Stimulated activated CD4-positive, alpha-beta T cell treated with anti-CD3 and anti-CD28 coated beads, Interleukin-15, amount 100 ng/mL, for 1 hour (primary cell): ENCODE measurements at places on chromosomes 3 and 15.

GRCh38 chr3:126415661-126416591, 21.2 kb downstream of the CFAP100 start:
- DNase-seq: no peak

DNA sequence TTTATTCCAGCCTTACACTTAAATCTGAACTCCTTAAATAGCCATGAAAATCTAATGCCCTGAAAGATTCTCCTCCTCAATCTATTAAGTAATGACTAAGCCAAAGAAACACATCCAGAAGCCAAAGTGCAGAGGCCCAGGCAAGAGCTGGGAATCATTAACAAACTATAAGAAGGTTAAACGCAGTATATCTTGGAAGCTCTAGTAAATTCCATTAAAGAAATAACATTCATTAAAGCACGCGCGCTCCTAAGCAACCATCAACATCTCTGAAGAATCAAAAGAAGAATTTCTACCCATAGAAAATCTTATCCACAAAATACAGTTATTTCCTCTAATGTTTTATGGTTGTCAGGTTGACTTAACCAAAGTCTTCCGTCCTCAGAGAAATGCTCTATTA, 29.5 kb downstream of the MB21D2 start:
- DNase-seq: no peak

DNA sequence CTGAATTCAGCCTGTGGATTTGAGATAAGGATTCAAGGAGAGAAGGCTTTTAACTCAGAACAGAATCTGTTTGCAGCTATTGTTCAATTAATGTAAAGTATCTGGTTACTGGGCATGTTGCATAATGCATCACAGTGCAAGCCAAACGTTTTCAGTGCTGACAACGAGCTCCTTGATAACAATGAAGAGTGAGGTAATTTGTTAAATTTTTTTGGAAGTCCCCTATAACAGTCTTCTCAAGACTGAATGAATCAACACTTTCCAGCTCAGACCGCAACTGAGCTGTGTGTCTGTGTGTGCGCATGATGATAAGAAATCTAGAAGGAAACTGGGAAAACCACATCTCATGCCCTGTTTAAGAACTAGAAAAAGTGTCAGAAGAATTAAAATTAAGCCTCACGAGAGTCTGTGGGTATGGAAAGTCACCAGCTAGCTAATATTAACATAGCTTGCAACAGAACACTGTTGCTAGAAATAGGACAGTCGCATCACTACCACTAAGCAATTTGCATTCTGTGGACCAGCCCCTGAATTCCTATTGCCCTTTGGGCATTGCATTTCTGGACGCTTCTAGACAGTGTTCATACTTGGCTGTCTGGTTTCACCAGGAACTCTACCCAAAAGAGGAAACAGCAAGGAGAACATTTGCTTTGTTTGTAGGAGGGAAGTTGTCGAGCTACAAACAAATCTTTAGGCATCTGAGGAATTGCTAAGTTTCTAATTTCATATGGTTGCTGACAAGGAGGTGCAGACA, 43.7 kb upstream of the ATP2C1 start:
- DNase-seq: peak; percentile 14

DNA sequence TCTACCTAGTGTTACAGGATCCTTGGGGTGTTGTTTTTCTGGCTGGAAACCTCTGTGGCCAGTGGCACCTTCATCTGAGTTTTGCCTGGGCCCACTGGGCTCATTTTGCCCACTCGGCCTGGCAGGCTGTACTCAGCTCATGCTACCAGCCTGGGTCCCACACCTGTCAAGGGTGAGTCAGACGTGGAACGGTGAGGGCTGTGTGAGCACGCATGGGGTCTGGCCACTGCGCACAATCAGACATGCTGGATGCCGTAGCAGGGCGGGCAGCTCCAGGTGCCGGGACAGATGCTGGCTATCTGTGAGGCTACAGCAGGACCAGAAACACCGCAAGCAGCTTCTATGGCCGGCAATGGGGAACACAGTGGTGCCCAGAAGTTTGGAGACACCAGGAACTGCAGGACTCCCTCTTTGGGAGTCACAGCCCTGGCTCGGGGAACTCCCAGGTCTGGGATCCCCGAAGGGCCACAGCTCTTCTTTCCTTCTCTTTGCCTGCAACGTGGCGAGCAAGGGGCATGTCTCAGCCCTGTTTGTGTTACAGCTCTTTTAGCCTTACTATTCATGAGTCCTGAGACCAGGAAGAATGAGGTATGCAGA, 35.9 kb upstream of the DNAJC13 start:
- DNase-seq: no peak

GRCh38 chr15:92449476-92449875, 55.8 kb downstream of the ST8SIA2 start:
- no peak for DNase-seq
